Activated CD8-positive, alpha-beta memory T cell treated with anti-CD3 and anti-CD28 coated beads, Interleukin-2, amount 10 ng/mL, durations not matched to agents 7 days and 5 days (primary cell): ENCODE measurements at places on chromosomes 6 and 20.
A peak's percentile ranks its signal among the peaks of the same experiment; 100 is the strongest.

DNA sequence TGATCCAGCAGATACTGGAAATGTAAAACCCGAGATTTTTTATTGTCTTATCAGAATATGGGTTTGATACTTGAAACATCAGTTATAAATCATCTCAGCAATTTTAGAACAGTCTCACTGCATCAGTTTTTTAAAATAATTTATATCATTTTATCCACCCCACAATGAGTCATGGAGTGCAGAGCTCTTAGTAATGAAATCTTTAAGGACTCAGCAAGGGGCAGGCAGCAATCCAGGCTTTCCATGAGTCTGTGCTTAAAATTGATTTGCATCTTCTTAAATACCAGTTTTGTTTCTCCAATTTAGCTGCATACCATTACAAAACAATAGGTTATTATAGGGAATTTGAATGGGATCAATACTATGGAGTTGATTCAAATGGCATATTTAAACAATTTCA is 832.3 kb downstream of the C6orf118 start:
- no peak for DNase-seq

DNA sequence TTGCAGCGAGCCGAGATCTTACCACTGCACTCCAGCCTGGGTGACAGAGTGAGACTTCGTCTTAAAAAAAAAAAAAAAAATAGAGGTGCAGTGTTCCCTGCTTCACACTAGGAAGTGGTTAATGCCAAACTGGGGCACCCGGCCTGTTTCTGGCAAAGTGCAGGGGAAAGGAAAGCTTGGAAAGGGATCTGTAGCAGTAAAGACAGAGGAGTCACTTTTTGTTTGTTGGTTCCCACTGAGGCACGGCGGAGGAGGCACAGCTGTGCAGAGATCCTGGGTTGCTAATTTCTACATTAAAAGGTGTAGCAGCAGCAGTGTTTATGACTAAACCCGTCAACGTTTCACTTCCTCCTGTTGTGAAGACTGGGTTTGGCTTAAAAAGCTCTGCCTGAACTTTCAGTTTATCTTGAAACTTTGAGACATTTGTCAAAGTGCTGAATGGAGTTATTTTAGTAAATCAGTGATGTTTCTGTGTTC is 125.6 kb downstream of the CARMIL1 start:
- peak; percentile 69 for DNase-seq

- no peak for DNase-seq
Measured at GRCh38 chr20:16011056-16011455, 562.2 kb downstream of the KIF16B start.

DNA sequence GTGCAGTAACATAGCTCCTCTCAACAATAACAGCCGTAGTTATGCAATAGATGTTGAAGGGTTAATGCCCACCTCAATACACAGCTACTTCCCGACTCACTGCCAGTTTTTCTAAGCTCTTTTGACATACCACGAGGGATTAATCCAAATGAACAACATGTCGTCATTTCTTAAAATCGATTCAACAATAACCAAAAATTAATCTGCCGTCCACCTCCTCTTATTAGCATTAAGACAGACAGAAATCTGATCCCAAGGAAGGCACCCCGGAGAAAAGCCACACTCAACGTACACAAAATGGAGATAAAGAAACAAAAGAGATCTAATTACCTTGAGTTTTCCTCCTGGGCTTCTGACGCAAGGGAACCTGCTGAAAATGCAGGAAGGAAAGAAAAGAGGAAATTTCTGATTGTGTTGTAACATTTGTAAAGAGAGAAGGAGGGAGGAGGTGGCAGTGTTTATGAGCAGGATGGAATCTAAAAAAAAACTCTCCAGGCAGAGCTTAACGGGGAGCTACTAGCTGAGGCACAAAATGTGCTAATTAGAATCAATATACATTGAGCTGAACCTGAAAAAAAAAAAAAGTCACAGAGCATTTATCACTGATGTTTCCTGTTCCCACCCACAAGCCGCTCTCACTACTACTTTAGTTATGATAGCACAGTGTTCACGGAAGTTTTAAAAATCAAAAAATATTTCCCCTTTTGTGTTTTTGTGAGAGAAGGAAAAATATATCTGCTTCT is 109.3 kb downstream of the IPCEF1 start:
- DNase-seq = peak; percentile 68

DNA sequence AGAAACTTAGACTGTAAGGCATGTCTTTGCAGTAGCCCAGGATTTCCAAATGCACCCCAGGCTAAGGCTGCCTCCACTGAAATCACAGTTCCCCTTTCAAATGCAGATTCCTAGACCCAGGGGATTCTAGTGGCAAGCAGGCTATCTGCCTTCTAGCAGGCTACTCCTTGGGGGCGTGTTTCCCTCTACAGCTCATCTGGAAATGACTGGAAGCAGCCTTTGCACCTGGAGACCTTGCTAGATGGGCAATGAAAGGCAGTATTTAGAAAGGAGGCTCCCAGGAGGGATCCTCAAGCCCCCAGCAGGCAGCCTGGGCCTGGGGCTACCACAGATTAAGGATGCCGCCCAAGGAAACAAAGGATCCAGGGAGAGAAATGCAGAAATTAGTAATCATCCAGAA is 26.0 kb upstream of the SYNDIG1 start:
- peak; percentile 31 for DNase-seq

- peak; percentile 75 for DNase-seq
Measured at GRCh38 chr20:13546497-13547131, 92.1 kb downstream of the TASP1 start.

GRCh38 chr6:21461844-21462518 is 131.6 kb upstream of the SOX4 start:
- no peak for DNase-seq

DNA sequence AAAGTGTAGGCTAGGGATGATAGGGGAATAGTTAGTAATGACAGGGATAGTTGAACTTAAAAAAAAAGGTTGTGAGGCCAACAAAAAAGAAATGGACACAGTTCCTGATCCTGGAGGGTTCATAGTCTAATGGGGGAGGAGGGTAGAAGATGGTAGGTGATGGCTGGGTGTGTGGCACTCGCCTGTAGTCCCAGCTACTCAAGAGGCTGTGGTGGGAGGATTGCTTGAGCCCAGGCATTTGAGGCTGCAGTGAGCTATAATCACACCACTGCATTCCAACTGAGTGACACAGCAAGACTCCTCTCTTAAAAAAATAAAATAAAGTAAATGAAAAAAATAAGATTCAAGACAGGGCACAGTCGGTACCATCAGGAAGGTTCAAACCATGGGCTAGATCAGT is 2.4 kb upstream of the MICB start:
- no peak for DNase-seq

DNA sequence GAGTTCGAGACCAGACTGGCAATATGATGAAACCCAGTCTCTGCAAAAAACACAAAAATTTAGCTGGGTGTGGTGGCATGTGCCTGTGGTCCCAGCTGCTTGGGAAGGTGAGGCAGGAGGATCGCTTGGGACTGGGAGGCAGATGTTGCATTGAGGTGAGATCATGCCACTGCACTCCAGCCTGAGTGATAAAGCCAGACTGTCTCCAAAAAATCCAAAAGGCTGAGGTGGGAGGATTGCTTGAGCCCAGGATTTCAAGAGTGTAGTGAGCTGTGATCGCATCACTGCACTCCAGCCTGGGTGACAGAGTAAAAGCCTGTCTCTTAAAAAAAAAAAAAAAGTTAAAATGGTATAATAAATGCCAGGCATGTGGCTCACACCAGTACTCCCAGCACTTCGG is 1.3 kb upstream of the PTCRA start:
- DNase-seq = no peak

GRCh38 chr20:35854713-35855348 is 83.0 kb downstream of the PHF20 start:
- no peak for DNase-seq
